Activated CD8-positive, alpha-beta memory T cell treated with anti-CD3 and anti-CD28 coated beads, Interleukin-2, amount 50 U/mL, for 4 hours (primary cell): ENCODE measurements at places on chromosomes 16 and 17.

- no peak for DNase-seq
Measured at GRCh38 chr17:41785859-41786226, 668 bp downstream of the JUP start.

- DNase-seq: no peak
Measured at GRCh38 chr17:40033339-40033738, 18.1 kb downstream of the CSF3 start.

GRCh38 chr16:48911700-48912099, 301.7 kb upstream of the N4BP1 start:
- no peak for DNase-seq

DNA sequence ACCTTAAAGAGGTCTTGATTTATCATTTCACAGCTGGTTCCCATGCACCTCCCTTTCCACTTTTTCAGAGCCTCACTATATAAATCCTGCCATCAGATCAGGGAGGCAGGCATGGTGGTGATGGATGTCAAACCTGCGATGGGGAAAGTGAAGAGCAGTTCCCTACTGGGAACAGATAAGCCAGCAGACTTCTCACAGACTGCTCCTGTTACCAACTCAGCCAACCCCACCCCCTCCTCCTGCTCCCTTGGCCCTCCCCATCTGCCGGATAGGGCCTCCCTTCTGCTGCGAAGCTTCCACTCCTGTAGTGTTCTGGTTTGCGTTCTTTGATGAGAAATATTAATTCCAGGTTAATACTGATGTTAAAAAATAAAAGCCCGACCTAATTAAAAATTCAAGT, 232.1 kb downstream of the STX8 start:
- no peak for DNase-seq

DNA sequence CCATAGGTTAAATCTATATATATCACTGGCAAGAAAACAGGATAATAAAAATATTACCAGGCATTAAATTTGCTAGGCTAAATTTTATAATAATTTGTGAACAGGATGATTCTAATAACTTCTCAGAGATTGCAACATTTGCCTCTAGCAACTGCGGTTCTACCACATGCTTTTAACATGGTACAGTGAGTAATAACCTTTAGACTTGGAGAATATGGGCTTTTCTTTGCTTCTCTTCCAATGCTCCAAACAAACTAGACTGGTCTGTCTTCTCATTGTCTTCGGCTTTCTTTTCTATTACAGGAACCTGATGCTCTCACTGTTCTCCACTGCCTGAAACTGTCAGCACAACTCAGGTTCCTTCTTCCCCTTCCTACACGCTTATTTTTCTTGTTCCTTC, 80.6 kb downstream of the CA4 start:
- DNase-seq: no peak

DNA sequence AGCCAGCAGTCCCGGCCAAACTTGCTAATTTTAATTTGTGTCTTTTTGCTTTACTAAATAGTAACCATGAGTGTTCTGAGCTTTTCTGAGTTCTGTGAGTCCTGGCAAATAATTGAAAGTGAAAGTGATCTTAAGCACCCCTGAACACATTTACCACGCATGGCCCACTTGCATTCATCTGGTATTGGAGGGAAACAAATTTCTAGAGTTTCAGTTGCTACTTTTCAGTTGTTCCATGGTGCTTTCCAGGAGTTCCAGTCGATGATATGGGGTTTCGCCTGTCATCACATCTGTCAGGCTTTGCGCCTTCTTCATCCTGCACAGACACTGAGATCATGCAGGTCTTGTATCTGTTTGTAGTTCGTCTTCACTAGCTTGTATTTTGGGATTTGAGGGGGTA, 44.1 kb downstream of the CRLF3 start:
- DNase-seq: no peak

- DNase-seq: no peak
Measured at GRCh38 chr17:48567646-48568354, 10.3 kb downstream of the HOXB4 start.

DNA sequence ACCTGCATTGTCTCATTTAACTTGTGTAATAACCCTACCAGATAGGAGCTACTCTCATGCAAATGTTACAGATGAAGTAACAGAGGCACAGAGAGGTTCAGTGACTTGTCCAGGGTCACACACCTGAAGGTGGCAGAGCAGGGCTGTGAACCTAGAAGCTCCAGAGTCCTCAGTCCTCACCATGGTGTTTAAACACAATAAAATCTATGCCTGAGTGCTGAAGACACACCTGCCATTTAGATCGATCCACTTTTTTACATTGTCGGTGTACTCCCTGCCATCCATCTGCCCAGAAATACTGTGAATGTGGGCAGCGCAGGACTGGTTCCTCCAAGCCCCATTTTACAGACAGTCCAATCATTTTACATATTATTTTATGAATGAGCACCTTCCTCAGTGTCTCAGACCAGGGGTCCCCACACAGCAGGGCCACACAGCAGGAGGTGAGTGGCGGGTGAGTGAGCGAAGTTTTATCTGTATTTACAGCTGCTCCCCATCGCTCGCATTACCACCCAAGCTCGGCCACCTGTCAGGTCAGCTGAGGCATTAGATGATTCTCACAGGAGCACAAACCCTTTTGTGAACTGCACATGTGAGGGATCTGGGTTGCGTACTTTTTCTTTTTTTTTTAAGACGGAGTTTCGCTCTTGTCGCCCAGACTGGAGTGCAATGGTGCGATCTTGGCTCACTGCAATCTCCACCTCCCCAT, 5.6 kb downstream of the IL4R start:
- no peak for DNase-seq

DNA sequence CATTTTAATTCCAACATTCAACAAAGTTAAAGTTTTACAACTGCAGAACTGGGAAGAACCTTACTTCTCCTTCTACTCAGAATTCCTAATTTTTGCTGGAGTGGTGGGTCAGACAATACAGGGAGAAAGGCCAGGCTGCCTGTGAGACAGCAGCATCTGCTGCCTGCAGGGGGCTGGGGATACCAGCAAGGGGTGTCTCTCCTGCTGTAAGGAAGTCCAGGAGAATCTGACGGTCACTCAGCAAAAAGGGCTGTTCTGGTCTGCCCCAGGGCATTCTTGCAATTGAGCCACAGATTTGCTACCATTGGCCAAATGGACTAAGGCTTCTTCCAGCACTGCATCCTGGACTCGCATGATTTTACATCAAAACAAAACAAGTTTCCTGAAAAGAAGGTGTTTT, 426.6 kb upstream of the CDH11 start:
- no peak for DNase-seq

GRCh38 chr17:42553161-42553818, 567 bp downstream of the HSD17B1 start:
- DNase-seq: no peak

- DNase-seq: no peak
Measured at GRCh38 chr17:8420041-8420934, 15.4 kb upstream of the NDEL1 start.

DNA sequence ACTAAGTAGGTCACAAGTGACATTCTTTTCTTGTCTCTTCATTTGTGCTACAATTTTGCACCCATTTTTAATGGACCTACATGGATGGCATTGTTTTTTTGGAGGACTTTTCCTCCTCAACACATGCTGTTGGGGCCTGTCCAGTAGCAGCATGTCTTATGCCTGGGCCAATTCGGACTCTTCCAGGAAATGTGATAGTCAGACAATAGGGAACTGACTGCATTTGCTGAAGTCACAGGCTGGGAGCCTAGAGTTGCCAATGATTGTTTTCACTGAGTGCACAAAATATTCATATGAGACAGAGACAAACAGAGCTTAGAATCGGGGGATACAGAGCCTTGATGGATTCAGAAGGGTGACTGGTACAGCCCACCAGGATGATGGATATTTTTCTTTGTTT, 867.3 kb upstream of the GOT2 start:
- DNase-seq: no peak

GRCh38 chr17:31674717-31675349, 184.2 kb downstream of the COPRS start:
- no peak for DNase-seq

- no peak for DNase-seq
Measured at GRCh38 chr17:74474043-74474792, 7.8 kb downstream of the CD300A start.

GRCh38 chr17:19753661-19754463, 5.8 kb upstream of the ALDH3A1 start:
- no peak for DNase-seq

DNA sequence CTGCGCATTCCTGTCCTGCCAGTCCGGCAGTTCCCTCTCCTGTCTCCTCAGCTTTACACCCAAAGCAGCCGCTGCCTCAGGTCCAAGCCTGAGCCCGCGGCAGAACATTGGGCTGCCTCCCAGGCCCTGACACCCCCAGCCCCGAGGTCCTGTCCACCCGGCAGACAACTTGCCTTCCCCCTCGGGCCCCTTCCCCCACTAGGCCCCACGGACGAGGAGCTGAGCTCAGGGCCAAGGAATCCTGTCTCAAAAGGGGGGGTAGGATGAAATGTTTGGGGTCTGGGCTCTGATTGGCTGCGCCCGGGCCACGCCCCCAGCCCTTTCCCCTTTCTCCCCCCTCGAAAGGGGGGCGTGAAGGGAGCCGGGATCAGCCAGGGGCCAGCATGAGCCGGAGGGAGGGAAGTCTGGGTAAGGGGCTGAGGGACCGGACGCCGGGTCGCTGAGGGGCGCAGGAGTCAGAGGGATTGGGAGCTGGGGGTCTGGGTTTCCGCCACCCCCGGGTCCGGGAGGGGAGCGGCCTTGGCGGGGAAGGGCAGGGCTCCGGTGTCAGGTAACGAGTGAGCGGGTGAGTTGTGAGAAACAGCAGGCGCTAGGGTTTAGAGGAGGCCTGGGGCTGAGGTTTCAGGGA, at the start of gene CTF1:
Gene CTF1 (plus strand): TSS at position 354 of the 628 bp plus-strand sequence. CDS start 30 bp downstream, at position 384.
- DNase-seq: no peak

DNA sequence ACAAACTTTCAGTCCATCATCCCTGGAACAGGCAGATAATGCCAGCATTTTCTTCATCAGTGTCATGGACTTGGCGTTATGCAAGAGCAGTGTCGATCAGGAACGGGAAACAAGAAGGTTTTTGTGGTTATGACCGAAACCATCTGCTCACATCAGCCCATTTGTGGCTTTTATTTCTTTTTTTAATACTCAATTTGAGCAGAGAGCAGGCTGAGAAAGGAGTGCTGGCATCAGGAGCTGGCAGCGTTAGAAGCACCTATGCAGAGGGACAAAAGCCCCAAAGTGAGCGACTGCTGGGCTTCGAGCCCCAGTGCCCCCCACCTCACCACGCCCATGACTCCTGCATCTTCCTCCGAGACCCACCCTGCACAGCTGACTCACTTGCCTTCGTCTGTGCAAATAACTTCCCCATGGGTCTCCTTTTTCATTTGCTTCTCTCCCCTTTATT, 16.2 kb upstream of the CD300E start:
- no peak for DNase-seq

GRCh38 chr16:78455861-78456260, 356.4 kb downstream of the WWOX start:
- no peak for DNase-seq

GRCh38 chr17:41065829-41066624, at the start of gene KRTAP2-4:
Gene KRTAP2-4 (minus strand): TSS chr17:41065879. CDS start chr17:41065845, 34 bp downstream.
- no peak for DNase-seq

- peak; percentile 25 for DNase-seq
Measured at GRCh38 chr17:74089869-74090464, 113.5 kb upstream of the RPL38 start.

DNA sequence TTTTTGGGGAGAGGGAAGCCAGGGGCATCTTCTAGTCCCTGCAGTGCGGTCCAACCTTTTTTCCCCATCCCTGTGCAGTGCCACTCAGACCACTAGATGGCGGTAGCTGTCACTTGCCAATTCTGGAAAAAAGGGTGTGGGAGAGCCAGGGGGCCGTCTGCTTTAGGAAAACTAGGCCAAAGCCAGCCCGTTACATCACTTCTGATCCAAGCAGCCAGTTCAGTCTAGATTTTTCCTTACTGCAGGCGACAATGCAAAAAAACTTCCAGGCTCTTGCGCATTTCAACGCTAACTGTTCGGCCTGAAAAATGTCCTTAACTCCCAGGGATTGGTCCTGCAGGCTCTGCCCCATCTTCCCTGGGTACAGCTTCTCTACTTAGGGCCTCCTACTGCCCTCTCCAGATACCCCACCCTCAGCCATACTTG, 69.2 kb upstream of the CES5A start:
- peak; percentile 46 for DNase-seq

DNA sequence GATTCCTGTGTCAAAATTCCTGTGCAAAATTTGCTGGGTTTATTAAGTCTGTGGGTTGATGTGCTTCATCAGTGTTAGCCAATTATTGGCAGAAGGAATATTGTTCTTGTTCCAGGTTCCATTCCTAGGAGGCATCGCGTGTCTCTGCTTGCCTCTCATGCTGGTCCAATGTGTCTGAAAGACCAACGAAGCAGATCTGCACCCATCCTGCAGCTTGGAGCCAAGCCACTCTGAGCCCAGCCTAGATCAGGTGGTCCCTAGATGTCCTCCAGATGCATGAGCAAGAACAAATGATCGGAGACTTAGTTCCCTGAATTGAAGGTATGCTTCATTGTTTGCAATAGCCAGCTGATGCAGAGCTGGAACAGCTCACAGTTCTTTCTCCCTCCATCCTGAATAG, 10.5 kb upstream of the PIK3R6 start:
- DNase-seq: no peak

DNA sequence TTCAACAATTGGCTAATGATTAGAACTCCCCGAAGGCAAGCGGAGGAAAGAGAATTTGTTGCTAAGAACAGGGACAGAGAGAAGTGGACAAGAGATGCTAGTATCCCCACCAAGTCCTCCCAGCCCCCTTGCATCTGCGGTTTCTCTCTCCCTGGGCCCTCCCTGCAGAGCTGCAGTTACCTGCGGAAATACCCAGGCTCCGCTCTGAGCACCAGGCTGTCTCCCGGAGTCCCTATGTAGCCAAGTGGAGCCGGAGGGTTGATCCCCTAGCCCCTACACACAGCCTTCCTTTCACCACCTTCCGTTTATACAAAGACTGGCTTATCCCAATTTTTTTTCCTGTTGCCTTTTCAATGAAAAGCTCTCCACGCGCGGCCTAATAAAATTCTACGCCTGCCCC, 834.4 kb downstream of the KCNJ2 start:
- no peak for DNase-seq

- DNase-seq: no peak
Measured at GRCh38 chr17:44787271-44787940, 28.6 kb downstream of the ADAM11 start.

- no peak for DNase-seq
Measured at GRCh38 chr17:60750640-60751039, 73.0 kb downstream of the BCAS3 start.

GRCh38 chr16:2518823-2519710, 1.1 kb upstream of the AMDHD2 start:
- no peak for DNase-seq

GRCh38 chr17:76870377-76870714, 2.1 kb downstream of the MGAT5B start:
- no peak for DNase-seq

GRCh38 chr16:27549464-27549745, 308 bp downstream of the GTF3C1 start:
- DNase-seq: no peak
